Activated naive CD4-positive, alpha-beta T cell (primary cell): ENCODE measurements at places on chromosomes 12 and 14.
A peak's percentile ranks its signal among the peaks of the same experiment; 100 is the strongest.

GRCh38 chr12:43737646-43738045 lies 20.9 kb downstream of the PUS7L start:
- no peak for DNase-seq

GRCh38 chr12:4626543-4626942 lies 22.3 kb downstream of the AKAP3 start:
- DNase-seq = no peak

GRCh38 chr14:61342486-61342885 lies 21.1 kb downstream of the PRKCH start:
- peak; percentile 26 for DNase-seq

DNA sequence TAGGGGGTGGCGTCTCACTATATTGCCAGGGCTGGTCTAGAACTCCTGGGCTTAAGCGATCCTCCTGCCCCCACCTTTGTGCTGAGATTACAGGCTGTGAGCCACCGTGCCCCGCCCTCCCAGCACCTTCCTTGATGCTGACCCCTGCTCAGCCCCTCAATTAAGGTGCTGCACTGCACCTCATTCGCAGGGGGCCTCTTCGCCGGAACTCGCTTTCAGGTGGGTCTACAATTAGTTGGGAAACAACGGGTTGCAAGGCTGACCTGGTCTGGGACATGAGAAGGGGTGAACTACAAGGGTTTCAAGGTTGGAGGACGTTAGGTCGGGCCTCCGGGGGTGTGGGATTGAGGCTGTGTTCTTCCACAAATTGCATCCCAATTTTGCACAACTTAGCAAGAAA lies 1.2 kb upstream of the NOP2 start:
- no peak for DNase-seq
